T-helper 2 cell treated with Interferon-gamma antibody and Interleukin-4, amounts not matched to agents 5 μg/mL and 100 μg/mL, for 36 hours (primary cell): ENCODE measurements at places on chromosomes 11 and 22.
A peak's percentile ranks its signal among the peaks of the same experiment; 100 is the strongest.

DNA sequence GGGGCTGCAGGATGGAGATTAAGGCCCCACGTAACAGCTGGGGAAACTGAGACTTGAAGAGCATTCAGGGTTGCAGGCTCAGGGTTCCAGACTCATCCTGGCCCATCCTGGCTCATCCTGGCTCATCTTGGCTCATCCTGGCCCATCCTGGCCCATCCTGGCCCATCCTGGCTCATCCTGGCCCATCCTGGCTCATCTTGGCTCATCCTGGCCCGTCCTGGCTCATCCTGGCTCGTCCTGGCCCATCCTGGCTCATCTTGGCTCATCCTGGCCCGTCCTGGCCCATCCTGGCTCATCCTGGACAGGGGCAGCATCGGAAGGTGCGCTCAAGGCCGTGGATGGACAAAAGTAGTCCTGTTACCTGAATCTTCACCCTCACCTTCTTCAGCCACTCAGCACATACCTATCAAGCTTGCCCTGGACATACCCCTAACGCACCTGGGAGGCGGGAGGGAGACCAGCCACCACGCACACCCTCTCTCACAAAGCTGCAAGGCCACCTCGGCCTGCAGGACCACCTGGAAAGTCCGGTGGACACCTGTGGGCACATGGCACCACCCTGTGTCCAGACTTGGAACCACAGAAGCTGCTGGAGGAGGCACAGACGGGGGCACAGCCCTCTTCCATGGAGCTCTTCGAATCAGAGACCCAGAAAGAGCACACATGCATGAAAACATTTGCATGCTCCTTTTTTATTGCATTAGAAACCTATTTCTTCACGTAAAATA is 20.3 kb upstream of the NLRP6 start:
- DNase-seq = no peak

DNA sequence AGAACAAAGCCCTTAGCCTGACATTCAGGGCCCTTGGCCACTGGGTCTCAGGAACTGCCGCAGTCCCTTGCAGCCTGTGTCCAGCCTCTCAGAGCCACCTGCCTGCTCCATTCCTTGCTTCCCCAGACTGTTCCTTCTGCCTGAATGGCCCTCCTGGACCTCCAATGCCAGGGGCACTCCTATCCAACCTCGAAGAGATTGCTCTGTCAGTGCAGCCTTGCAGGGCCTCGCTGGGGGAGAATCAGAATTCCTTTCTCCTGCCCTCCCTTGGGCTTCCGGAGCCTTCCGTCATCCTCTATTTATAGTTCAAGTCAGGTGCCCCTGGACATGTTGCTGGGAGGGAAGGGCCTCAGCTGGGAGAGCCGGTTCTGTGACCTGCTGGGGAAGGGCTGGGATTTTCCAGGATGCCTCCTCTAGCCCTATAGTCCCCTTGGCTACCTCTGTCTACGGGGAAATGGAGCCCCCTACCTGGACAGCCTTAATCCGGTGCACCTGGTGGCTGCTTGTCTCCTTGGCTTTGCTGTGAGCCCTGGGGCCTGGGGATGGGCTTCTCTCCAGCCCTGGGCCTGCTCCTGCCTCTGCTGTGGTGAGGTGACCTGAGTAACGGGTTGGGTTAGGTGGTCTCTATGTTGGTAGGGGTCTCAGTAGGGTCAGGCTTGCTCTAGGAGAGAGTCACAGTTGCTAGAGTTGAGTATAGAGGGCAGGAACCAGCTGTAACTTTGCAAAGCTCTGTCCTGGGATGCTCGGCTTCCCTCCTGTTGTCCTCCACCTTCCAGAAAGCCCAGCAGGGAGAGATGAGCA is 45.9 kb upstream of the SYT7 start:
- DNase-seq = no peak

DNA sequence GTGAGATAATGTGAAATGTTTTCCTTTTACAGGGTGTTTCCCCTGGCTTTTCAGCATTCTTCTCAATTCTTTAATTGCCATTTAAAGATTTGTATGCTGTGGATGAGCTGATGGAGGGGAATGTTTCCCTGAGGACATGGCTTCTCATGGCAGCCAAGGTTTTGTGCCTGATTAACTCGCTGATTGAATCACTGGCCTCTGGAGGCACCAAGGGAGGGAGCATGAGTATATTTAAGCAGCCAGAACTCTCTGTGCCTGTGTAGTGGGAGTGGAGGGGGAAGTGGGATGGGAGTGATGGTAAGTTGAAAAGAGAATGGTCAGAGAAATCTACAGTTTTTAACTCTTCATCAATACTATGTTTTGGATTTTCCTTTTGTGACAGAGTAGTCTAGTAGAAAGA is 88.7 kb downstream of the STIM1 start:
- DNase-seq = no peak

DNA sequence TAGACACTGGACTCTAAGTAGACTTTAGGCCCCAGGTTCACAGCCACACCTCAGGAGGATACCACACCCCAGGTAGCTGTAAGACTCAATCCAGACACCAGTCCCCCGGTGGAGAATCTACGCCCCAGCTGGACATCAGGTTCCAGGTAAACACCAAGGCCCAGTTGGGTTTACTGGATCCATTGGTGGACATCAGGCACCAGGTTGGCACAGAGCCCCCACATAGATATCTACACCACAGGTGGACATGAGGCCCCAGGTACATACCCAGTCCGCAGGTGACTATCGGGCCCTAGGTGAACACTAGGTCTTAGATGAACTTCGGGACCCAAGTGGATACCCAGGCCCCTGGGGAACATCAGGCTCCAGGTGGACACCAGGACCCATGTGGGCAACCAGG is 58.9 kb upstream of the SEPTIN5 start:
- DNase-seq = no peak

DNA sequence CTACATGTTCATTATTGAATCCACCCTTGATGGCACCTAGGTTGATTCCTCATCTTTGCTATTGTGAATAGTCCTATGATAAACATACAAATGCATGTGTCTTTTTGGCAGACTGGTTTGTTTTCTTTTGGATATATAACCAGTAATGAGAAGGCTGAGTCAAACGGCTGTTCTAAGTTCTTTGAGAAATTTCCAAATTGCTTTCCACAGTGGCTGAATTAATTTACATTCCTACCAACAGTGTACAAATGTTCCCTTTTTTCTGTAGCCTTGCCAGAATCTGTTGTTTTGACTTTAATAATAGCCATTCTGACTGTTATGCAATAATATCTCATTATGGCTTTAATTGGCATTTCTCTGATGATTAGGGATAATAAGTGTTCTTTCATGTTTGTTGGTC is 184.9 kb downstream of the CASP12 start:
- no peak for DNase-seq

- DNase-seq = peak; percentile 67
Measured at GRCh38 chr11:61071208-61071681, 31.0 kb upstream of the CD5 start.

DNA sequence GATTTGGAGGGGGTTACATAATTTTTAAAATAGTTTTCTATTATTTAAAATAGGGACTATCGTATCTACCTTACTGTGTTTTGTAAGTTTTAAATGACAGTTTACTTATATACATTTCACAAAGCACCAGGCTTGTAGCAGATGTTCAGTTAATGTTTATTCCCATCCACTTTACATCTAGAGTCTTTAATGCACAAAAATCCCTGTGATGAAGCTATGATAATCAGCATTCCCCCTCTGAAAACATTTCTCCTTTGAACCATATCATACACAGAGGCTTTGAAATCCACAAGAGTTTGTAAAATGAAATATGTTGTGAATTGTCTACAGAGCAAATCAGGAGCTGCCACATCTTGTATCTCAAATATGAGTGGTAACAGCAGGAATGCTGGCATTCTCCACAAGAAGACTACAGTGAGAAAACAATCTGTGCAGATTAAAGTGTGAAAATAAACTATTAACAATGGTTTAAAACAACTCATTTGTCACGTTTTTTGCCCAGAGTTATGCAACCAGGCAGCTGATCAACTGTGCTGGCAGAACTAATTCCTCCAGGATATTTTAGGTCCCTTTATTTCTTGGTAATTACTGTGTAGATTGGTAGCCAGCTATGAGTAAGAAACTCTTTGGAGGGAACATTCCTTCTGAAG is 699.1 kb upstream of the ARHGAP42 start:
- no peak for DNase-seq

GRCh38 chr11:16863389-16863788 is 124.9 kb downstream of the C11orf58 start:
- no peak for DNase-seq

GRCh38 chr22:42887523-42888507 is 30.7 kb upstream of the ARFGAP3 start:
- DNase-seq = no peak

GRCh38 chr11:42049650-42050049 is 590.2 kb upstream of the LRRC4C start:
- no peak for DNase-seq

DNA sequence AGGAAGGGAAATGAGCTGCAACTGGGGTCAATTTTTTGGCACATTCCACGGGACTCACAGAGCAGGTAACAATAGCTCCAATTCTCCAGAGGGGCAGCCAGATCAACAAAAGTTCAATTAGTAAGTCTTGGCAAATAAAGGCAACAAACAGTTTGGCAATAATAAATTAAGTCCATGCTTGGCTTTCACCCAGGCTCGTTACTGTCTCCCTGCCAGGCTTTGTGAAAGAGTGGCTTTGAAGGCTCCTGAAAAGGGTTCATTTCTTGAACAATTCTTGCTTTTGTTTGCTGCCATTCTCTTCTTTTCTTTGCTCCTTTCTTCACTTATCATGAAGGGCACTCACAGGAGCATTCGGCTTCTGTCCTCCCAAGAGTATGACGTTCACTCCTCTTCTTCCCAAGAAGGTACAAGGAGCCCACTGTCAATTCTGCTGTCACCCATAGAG is 123.3 kb downstream of the APIP start:
- no peak for DNase-seq

DNA sequence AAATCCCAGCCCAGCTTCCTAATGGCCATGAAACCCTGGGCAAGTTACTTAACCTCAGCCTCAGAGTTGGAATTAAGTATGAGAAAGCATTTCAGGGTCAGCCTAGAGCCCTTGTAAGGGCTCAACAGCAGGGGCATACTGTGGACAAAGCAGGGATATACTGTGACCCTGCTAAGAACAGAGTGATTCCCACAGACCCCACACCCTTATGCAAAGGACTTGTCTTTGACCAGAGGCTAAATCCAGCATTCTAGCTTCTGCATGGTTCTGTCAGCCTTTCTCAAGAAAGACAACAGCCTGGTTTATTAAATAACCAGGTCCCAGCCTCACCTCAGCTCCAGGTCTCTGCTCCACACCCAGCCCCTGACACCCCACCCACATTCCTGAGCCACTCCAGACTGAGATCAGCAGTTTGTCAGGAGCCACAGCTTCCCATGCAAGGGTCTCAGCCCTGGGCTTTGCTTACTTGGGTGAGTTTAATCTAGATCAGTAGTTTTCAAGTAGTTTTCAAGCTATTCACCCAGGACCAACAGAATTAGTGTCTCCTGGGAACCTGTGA is 69.2 kb downstream of the GALNT18 start:
- no peak for DNase-seq

DNA sequence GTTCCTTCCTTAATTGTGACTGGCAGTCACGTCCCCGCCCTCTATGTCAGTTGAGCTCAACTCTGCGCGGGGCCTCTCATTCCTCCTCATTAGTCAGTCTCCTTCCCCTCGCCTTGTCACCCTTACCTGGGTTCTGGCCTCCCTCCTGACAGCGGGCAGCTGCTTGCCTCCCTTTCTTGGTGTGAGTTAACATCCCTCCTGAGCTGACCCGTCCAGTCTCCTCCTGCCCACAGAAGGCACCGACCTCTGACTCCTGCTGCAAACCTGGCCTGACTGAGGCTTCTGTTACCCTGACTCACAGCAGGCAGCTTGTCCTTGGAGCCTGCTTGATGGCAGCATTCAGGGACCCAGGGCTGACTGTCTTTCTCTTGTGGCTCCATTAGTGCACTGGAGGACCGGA is 45.2 kb downstream of the GRIK4 start:
- no peak for DNase-seq

GRCh38 chr11:120340529-120340928 is 4.3 kb downstream of the ARHGEF12 start:
- no peak for DNase-seq

DNA sequence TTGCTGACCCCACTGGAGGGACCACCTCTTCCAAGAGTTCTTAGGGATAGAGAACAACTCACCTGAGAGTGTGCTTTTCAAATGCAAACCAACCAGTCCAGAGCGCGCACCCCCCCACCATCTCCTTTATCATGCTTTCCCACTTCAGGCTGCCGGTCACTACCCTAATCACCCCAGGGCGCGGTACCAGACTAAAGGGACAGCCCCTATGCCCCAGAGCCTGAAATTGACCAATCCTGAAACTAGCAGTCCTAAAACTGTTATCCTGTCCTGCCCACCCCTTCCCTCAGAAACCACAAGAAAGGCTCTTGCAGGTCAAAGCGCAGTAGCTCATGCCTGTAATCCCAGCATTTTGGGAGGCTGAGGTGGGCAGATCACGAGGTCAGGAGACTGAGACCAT is 37.0 kb downstream of the NEAT1 start:
- no peak for DNase-seq

GRCh38 chr11:88523386-88524071 is 186.0 kb upstream of the CTSC start:
- DNase-seq = no peak

- no peak for DNase-seq
Measured at GRCh38 chr11:78078218-78079167, 1.2 kb downstream of the NDUFC2 start.

DNA sequence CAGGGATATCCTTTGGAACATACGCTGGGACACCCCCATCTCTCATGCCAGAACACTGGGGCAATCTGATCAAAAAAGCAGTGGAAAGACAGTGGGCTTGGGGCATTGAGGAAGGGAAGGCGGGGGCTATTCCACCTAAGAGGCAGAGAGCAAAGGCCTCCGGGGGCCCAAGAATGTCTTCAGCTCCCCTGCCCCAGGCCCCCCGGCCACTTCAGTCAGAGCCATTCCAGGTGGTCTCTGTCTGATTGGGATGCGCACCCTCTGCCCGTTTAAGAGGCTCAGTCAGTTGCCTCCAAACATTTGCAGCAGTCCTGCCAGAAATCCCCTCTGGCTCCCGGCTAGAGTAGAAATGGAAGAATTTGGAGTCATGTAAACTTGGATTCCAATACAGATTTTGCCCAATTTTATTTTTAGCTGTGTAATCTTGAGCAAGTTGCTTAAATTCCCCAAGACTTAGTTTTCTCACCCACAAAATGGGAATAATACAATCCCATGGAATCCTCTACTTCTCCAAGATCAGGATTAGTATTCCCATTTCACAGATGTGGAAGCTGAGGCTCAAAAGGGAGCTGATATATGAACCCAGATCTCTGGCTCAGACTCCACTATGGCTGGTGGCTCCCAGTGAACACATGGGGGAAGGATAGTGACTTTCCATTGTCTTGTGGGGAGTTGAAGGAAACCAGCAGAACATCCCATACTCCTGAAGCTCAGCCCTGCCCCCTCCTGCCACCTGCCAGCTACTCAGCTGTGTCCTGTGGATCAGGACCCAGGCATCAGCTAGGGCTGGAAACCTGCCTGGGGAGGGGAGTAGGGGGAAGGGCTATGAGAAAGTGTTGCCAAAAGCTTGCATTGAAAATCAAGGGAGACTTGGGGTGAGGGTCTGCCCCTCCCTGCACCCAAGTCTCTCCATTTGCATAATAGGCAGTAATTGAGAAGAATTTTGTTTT is 6.1 kb upstream of the WNT11 start:
- no peak for DNase-seq

GRCh38 chr11:46235777-46236688 is 41.4 kb upstream of the CREB3L1 start:
- DNase-seq = no peak
